ENCODE measurements at places on chromosomes 7 and 10.

DNA sequence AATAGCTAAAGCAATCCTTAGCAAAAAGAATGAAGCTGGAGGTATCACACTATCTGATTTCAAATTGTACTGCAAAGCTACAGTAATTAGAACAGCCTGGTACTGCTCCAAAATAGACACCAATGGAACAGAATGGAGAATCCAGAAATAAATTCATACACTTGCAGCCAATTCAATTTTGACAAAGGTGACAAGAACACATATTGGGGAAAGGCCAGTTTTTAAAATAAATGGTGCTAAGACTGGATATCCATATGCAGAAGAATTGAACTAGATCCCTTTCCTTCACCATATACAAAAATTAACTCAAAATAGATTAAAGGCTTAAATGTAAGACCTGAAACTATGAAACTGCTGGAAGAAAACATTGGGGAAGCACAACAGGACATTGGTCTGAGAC lies 748.5 kb downstream of the DNAJB9 start:
- H3K36me3 ChIP-seq = no peaks in the 10 kb centered on the region
- H3K4me1 ChIP-seq = no peaks in the 10 kb centered on the region
- DNase-seq = no peak

GRCh38 chr10:62186999-62187675 lies 81.5 kb downstream of the RTKN2 start:
- H3K36me3 ChIP-seq = no peaks in the 10 kb centered on the region
- no peak overlapping the region for H3K4me3 ChIP-seq
- H3K27ac ChIP-seq = no peak overlapping the region
- no peaks in the 10 kb centered on the region for H3K4me1 ChIP-seq

DNA sequence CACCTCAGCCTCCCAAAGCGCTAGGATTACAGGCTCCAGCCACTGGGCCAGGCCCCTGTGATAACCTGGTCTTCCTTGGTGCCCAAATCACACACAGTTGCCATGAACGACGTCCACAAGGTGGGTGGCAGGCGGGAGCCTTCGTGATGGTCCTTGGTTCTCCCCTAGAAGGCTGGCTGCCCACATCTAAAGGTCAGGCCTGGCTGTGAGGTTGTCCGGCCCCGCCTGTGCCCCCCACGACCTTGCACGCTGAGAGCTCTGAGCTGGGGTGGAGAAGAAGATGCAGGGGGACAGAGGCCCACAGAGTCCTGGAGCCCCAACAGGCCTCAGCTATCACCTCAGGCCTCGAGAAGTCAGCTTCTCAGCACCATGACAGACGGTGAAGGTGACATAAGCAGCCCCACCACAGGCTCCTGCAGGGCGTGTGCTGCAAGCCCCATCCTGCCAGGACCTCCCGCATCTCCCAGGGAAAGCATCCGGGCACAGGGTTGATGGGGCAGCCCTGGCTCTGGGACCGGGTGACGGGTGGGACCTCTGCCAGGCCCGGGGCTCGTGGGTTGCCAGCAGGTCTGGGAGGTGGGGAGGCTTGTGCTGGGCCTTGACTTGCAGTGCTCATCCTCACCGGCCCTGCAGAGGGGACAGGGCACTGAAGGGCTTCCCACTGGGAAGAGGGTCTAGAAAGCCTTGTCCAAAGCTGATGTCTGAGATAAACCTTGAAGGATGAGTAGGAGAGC lies 217.4 kb downstream of the WDR37 start:
- H3K36me3 ChIP-seq = peaks cover 3% of the 10 kb centered on the region
- DNase-seq = no peak
- no peak overlapping the region for H3K27ac ChIP-seq
- H3K4me1 ChIP-seq = peaks cover 25% of the 10 kb centered on the region
- peaks cover 4% of the 10 kb centered on the region for H3K27me3 ChIP-seq

DNA sequence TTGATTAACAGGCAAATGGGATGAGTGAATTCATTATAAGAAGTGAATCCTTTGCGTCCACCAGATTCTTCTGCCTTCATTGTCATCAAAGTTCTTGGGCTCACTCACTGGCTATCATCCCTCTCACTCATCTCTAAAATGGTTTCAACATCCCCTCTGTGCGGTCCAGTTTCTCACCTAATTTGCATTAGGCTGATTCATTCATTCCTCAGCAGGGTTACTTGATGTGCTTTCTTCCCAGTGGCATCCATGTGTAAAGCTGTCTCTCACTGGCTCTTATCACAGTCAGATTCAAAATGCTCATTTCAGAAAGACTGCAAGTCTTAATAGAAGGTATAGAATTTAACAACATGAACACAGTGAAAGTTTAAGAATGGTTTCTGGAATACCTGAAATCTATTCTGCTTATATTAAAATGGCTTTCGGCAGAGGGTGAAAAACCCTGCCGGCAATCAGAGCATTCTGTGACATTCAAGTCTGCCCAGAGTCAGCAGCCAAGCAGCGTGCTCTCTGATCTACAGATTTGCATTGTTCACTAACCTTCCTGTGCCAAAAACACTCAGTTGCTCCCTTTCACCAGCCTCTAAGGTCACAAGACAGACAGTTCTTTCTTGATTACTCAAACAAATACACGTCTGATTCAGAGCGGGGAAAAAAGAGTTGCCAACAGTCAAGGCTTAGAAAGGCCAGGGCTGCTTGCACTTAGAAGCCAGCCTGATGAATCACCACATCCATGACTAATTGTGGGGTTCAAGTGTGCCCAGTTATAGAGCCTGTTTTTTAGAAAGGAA lies 106.7 kb downstream of the TES start:
- no peaks in the 10 kb centered on the region for H3K27me3 ChIP-seq
- no peak for DNase-seq
- H3K36me3 ChIP-seq = no peaks in the 10 kb centered on the region
- H3K4me1 ChIP-seq = no peaks in the 10 kb centered on the region
- no peak overlapping the region for H3K27ac ChIP-seq
